ENCODE measurements at places on chromosomes 7 and 10.

GRCh38 chr7:155448632-155449007 lies 9.3 kb upstream of the EN2 start:
- DNase-seq = no peak

DNA sequence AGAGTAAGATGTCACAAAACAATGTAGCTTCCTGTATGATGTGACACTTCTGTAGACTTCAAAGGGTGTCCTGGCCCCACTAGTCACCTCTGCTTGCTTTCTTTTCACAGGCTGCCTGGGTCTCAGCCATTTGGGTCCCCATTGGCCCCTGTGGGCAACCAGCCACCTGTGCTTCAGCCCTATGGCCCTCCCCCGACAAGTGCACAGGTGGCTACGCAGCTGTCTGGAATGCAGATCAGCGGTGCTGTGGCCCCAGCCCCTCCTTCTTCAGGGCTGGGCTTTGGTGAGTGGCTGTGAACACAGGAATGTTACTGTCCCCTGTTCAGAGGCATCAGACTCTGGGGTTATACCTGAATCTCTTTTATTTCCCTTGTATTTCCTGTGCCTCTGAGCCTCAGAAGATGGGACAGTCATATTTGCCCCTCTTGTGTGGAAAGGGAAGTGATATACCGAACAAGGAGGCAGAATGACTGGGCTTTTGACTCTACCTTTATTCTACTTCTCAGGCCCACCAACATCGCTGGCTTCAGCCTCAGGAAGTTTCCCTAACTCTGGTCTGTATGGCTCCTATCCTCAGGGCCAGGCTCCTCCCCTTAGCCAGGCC lies 15.4 kb downstream of the SEC24C start:
- no peak for DNase-seq

DNA sequence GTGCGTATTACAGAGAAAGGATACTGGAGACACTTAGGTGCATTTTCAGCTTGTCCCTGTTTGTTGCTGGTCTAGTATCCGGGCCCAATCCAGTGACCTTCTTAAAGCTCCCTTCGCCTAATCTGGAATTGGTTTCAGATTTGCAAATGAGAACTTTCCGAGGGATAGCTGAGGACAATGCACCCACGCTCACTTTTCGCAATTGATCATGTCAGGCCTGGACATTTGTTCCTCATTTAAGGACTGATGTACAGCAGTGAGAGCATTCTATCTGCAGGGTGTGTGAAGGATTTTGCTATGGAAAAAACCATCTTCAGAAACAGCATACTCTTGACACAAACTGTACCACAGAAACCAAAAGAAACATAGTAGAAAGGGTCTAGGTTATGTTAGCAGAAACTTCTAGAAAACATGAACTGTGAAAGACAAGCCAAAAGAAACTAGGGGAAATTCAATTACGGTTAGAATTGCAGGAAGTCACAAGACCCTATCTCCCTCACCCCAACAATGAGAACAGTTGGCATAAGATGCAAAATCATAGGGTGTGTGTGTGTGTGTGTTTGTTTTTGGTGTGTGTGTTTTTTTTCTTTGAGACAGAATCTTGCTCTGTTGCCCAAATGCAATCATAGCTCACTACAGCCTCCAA lies 331.1 kb downstream of the CALN1 start:
- DNase-seq = no peak

DNA sequence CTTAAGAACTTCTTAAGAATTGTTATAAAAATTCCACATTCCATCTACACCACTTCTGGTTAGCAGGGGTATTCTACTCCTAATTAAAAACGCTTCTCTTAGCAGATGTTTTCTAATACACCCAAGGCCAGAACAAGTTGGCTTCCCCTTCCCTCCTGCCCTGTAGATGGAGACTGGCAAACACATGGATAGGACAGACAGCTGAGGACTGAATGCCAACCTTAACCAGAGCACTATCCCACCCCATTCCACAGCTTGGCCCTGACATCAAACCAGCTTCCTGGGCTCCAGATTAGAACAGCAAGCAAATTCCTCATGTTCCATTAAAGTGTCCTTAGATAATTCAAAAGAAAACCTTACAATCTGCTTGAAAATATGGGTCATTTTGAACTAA lies 56.6 kb upstream of the IL6 start:
- no peak for DNase-seq

DNA sequence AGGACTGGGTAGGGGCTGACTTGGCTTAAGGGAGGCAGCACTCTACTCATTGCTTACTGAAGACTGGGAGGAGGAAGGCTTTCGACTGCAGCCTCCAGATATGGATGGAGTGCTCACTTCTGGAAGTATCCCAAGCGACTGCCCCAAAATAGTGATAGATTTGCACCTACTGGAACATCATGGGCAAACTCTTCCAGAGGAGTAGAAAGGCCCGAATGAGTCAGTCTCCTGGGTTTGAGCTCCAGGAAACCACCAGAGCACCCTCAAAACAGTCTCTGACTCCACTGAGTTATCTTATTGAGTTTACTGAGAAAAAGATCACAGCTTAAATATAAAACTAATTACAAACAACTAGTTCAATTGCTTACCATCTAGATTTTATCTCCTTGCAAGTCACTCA lies 37.2 kb upstream of the PDLIM1 start:
- no peak for DNase-seq
